ENCODE measurements at places on chromosomes 6 and 20.

DNA sequence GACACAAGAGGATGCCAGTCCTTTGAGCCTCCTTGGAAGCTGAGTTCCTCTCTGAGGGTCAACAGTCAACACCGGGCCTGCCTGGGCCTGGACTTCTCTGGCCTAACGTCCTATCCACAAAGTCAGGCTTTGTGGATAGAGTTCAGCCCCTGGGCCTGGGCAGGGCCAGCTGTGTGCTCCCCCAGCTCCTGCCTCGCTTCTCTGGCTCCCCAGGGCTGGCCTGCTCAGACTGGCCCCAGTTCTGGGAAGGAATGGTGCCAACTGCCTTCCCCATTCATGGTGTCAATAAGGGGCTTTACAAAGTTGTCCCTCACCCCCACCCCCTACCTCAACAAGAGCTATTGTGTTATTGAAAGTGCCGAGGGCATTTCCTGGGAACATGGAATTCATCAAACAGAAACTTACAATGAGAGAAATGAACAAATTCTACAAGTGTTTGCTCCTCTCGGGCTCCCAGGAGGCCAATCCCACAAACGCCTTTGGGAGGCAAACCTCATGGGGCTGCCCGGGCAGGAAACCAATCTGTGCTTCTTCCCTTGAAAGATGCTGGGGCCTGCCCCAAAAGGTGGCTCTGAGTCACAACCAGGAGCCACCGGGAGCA lies 26.5 kb upstream of the PPP1R14C start:
- DNase-seq = no peak

GRCh38 chr6:61989616-61990015 lies 296.4 kb downstream of the KHDRBS2 start:
- DNase-seq = no peak

- DNase-seq = no peak
Measured at GRCh38 chr6:44001318-44002066, 125.8 kb downstream of the MRPL14 start.

DNA sequence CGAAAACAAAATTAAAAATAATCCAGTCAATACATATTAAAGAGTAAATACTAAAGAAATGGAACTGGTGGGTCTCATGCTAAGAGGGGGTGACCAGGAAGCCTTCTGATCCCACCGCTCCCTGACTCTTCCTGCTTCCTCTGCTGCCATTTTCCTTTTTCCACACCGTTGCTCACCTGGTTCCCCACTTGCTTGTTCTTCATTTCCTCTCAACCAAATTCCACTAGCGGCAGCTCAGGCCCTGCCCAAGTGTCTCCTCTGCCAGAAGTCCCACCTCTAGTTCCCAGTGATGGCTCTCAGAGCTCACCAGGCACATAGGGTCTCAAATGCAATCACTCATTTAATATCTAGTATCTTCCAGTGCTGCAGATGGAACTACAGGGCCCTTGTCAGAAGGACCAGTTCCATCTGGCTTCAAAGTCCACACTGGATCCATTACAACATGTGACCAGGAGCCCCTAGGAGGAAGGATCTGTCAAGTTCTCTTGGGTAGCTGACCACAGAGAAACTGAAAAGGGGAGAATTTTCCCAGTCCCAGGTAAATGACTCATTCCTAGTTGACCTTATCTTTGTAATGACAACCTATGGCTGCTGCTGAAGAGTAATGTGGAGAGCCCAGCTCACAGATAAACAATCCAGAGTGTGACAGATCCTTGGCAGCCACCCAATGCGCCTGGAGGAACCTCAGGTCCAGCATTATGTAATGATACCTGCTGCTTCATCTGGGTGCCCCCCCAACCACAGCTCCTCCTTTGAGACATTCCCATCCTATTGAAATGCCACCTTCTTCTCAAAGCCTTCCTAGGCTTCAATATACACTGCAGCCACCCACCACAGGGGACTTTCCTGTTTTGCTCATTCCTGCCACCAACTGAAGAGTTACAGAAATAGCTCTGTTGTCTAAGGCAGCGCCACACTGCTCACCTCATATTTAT lies 38.2 kb downstream of the ELMO2 start:
- DNase-seq = no peak

- no peak for DNase-seq
Measured at GRCh38 chr20:25000268-25000801, 7.8 kb upstream of the APMAP start.

GRCh38 chr6:79305020-79305419 lies 70.5 kb upstream of the HMGN3 start:
- DNase-seq = no peak

- no peak for DNase-seq
Measured at GRCh38 chr20:52777171-52777570, 195.0 kb upstream of the TSHZ2 start.

DNA sequence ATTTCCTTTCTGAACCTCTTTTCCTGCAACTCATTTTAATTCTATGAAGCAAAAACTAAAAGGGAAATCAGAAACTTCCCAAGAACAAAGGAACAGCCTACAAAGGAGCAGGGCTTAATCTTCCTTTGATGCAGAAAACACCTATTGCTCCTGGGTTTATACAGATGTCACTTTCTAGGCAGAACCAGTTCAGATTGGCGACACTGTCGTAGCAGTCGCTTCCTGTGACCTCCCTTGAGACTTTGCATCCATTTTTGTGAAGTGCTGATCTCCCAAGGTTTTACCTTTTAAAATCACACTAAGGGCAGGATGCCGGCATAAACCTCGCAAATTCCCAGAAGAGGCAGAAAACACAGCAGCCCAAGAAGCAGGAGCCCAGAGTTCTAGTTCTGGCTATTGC lies 40.1 kb downstream of the JAG1 start:
- DNase-seq = no peak

GRCh38 chr6:1519597-1519996 lies 90.1 kb upstream of the FOXC1 start:
- DNase-seq = no peak

DNA sequence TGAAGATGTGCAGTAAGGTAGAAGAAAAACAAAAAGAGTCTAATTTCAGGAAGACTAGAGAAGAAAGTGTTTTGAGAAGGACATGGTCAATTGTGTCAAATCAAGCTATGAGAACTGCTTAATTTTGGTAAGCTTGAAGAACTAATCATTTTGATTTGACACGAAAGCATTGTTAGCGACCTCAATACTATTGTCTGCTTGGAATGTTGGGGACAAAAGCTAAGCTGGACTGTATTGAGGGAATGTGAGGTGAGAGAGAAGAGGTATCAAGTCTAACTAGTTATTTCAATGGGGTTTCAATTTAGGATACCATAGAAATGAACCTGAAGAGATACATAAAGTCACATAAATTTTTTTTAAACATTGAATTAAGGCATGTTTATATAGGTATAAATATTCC lies 309.8 kb downstream of the GRIK2 start:
- no peak for DNase-seq

DNA sequence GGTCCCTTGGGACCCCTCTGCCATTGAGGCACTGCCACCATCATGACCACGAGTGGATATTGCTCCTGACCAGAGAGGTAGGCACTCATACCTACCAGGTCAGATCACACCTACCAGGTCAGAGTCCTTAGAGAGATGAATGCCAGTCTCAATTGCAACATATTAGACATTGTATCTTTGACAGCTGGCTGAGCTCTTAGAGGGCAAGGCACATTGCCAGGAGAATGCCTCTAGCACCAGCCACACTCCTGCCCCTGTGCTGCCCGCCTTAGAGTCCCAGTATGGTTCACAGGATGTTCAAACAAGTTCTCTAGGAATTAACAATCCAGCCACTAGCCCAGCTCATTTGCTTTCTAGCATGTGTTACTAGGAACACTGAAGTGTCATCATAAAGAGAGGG lies 65.9 kb downstream of the TMEM244 start:
- DNase-seq = no peak

DNA sequence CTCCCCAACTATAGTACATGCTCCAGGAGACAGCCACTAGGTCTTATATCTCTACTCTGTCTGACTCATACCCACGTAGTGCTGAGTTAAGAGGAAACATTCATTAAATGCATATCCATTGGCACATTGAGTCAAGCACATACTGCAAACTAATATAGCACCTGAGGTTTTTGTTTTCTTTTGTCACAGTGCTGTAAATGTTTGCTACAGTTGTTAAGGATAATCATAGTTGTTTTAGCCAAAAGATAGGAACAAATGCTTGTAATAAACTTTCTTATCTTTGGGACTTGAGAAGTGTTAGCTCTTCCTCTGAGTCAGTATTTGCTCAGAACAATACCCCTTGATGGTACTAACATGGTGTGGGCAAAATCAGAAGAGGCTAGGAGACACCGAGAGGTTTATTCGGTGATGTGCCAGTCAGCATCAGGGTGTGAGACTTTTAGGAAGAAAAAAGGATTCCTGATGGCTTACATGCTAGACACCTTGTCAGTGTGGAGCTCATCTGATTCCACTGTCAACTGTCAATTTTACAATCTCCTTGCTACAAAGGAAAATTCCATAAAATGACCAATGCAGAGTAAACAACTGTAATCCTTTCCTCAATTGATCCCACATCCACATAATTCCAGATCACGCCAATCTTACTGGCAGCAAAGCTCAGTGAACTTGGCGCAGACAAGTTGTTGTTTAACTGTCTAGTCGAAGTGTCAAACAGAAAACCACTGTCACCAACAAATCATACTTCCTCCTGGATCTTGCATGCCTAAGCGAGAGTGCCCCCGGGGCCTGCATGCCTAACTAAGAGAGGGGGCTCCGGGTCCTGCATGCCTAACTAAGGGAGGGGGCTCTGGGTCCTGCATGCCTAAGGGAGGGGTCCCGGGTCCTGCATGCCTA lies 36.1 kb downstream of the ELOVL2 start:
- DNase-seq = no peak

DNA sequence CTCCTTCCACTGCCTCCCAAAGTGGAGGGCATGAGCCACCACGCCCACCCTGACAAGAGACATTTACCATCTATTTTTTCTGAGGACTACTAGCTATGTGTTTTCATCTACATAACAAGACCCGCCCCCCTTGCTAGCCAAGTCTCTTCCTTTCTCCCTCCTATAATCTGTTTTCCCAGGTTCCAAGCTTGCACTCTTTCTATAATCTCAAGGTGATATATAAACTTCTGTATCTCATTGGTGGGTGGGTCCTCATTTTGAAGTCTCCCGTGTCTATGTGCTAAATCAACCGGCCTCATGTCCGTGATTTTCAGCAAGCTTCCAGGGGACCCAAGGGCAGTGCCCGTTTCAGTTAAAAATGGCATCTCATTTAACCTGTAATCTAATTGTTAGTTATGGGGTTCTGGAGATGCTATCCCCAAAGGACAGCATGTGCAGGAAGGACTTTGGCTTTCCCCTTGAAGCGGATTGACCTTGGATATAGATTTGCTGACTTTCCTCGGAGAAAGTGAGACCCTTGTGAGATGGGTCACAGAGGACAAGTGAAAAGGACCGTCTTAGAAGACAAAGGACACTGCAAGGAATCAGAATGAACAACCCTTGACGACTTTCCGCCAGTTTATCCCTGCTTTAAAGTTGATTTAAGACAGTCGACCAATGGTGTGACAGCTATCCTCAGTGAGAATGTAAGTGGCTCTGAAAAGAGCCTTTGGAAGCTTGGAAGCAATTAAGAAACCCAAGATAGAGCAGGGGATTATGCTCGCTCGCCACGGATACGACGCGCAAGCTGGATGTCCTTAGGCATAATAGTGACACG lies 22.4 kb downstream of the OR2B2 start:
- DNase-seq = no peak

- DNase-seq = no peak
Measured at GRCh38 chr6:13480631-13481501, 6.5 kb downstream of the GFOD1 start.
